ENCODE measurements at places on chromosomes 3 and 15.
A peak's percentile ranks its signal among the peaks of the same experiment; 100 is the strongest.

DNA sequence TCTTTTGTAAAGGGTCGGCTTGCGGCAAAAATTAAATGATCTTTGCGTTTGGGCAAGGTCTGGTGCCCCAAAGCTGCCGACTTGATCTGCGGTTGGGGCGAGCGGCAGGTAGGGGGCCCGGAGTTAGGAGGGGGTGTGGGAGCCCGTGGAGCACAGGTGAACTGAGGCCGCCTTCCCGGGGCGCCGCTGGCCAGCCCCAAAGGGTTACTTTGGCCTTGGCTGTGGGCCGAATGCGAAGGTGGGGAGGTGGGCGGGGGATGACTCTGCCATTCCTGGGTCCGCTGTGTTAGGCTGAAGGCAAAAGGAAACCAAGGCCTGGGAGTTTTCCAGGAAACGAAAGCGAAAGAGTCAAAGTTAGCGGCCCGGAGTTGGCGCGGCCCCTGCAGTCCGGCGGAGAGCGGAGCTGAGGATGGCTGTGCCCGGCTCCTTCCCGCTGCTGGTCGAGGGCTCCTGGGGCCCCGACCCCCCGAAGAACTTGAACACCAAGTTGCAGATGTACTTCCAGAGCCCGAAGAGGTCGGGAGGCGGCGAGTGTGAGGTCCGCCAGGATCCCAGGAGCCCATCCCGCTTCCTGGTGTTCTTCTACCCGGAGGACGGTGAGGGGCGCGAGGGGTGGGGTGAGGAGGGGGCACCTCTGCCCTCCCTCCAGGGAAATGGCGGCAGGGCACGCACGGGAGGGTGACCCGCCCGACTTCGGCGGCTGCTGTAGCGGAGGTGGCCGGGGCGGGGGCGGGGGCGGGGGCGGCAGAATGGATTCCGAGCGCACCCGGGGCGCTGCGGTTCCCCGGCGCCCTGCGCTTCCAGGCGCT lies at the start of gene PARP14:
Gene PARP14, plus strand, starts transcription at position 365 of the 809 bp plus-strand sequence. Its CDS starts 45 bp downstream, at position 410.
- DNase-seq = peak; percentile 80

- peak; percentile 90 for DNase-seq
Observed at GRCh38 chr15:60426870-60427508, 29.2 kb upstream of the ANXA2 start.

DNA sequence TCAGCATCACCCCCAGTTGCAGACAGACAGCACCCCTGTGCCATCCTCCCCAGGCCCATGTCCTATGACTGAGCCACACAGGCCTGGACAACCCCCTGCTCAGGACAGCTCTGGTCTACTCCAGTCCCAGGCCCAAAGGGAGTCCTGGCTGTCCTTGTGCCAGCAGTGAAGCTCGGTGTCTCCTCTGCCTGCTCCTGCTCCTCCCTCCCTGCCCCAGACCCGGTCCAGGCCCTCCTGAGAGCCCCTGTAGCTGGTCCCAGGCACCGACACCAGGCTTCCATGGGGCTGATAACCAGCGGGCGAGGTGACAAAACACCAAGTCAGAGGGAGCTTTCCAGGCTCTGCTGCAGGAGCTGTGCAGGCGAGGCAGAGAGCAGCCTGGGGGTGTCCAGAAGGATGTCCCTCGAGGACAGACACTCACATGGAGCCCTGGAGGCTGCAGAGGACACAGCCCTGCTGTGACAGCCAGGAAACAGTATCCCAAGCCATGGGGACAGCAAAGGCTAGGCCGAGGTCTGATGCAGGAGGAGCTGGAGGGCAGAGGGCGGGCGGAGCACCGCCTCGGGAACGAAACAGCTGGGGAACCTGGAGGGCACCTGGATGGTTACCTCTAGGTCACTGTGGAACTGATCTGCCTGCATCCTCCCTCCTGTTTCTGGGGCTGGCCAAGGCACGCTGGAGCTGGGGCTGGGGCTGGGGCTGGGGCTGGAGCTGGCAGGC lies 103.8 kb upstream of the PRR20G start:
- DNase-seq = no peak

GRCh38 chr3:64454179-64454578 lies 228.9 kb upstream of the PRICKLE2 start:
- peak; percentile 73 for DNase-seq

DNA sequence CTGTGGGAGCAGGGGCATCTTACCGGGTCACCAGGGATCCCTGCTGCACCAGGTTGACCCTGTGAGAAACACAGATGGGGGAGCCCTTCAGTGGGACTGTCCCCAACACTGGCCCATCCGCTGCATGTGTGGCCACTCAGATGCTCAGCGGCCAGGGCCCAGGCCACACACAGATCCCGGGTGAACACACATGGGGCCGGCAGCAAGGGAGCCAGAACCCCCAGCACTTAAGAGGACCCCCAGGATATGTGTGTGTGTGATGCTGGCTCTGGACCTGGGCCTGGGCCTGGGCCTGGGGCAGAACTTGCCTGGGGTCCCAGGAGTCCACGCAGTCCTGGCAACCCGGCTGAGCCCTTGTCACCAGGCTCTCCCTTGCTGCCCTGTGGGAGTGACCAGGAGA lies 4.9 kb upstream of the UCN2 start:
- DNase-seq = no peak

GRCh38 chr3:188134856-188135255 lies 19.1 kb upstream of the LPP start:
- no peak for DNase-seq

- no peak for DNase-seq
Observed at GRCh38 chr15:39417366-39418134, 163.3 kb upstream of the THBS1 start.

- DNase-seq = no peak
Observed at GRCh38 chr3:52539010-52539653, 2.7 kb downstream of the UQCC5 start.

GRCh38 chr3:53763353-53763752 lies 82.9 kb downstream of the CHDH start:
- DNase-seq = no peak

DNA sequence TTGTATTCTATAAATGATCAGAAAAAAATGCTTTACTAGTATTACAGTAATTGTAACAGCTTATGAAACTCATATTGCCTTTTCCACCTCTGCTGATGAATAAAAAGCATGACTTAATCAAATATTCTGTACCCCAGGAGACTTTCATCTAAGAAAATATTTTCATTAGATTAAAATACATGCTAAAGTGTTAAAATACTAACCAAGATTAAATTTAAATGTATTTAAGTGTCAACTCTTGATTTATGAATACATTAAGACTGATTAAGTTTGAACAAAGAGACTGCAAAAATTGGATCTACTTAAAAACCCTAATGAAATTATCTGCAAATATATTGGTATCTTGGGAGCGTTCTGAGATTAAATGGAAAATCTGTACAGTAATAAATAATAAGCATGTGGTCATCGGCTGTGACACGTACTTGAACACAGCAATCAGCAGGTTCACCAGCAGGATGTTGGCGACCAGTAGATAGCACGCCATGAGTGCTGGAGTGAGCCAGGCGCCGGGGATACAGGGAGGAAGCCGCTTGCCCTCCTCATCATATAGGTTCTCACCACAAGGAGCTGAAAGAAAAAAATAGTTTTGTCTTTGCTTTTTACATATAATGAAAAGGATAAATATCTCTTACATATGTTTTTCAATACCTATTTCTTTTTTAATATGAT lies 36.6 kb upstream of the MTMR10 start:
- DNase-seq = no peak

GRCh38 chr3:135582800-135583199 lies 382.7 kb upstream of the PPP2R3A start:
- DNase-seq = no peak

- no peak for DNase-seq
Observed at GRCh38 chr15:82710208-82710555, 507 bp upstream of the AP3B2 start.

- DNase-seq = no peak
Observed at GRCh38 chr3:100912976-100913545, 80.2 kb downstream of the ABI3BP start.

GRCh38 chr15:80660119-80660518 lies 35.0 kb upstream of the ABHD17C start:
- DNase-seq = peak; percentile 53

DNA sequence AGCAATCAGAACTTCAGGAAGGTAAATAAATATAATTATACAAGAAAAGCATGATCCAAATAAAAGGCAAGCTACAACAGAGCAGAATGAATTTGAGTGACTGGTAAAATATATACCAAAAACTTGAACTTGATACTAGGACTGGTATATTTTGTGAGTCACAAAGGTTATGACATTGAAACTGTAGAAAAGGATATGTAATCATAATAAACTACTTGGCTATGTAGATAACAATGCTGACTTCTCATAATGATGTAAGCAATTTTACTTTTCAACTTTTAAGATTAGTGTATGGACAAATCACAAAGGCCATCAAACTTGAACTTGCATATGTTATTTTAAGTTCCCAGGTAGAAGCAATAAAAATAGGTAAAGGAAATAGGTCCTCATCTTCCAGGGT lies 384.5 kb upstream of the NECTIN3 start:
- DNase-seq = no peak

GRCh38 chr15:36810656-36811449 lies 231.4 kb downstream of the CDIN1 start:
- DNase-seq = no peak

DNA sequence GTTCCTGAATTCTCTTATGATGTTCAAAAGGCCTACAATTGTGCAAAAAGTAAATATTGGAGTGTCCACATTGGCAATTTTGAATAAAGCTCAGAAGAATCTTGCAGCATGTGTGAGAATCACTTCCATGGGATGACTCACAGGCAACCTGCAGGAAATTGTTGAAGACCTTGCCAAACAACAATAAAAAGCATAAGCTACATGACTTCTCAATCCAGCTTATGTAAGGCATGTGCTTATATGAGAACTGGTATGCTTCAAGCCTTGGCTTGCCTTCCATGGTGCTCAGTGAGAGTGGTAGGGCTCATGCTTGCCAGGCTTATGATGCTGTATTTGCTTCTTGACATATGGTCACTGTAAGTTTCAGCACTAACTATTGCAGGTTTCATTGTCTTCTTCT lies 18.4 kb upstream of the BCHE start:
- no peak for DNase-seq

- DNase-seq = no peak
Observed at GRCh38 chr3:5464649-5465048, 277.1 kb downstream of the EDEM1 start.

DNA sequence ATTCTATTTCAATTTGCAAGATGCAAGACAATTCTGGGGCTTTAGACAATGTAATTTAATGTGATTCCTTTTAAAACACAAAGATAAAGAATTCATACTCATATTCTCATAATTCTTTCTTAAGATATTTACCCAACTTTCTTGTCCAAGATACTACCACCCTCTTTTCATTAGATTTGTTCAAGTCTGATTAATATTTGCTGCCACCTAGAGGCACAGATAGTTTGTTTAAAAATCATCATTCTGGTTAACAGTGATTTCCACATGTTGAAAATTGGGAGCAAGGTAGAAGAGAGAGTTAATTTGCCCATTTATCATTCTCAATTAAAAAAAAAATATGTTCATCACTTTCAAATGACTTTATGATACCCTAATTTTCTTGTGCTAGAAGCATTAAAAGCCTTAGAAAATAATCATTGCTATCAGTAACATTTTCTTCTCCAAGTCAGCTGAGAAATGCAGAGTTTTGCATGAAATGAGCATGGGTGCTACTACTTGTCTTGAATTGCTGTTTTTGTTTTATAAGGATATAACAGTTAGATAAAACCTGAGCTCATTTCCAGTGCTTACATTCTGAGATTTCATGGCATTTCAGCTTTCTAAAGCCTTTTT lies 11.6 kb downstream of the TAMM41 start:
- peak; percentile 34 for DNase-seq

GRCh38 chr3:39202094-39202493 lies 9.7 kb upstream of the XIRP1 start:
- no peak for DNase-seq

GRCh38 chr3:59820352-59820934 lies 770.6 kb upstream of the CFAP20DC start:
- DNase-seq = peak; percentile 52

GRCh38 chr3:122957707-122958689 lies 69.6 kb downstream of the SEMA5B start:
- no peak for DNase-seq

GRCh38 chr3:58508437-58508836 lies 16.5 kb downstream of the KCTD6 start:
- no peak for DNase-seq

- peak; percentile 27 for DNase-seq
Observed at GRCh38 chr3:51388286-51389029, 2.6 kb upstream of the RBM15B start.

DNA sequence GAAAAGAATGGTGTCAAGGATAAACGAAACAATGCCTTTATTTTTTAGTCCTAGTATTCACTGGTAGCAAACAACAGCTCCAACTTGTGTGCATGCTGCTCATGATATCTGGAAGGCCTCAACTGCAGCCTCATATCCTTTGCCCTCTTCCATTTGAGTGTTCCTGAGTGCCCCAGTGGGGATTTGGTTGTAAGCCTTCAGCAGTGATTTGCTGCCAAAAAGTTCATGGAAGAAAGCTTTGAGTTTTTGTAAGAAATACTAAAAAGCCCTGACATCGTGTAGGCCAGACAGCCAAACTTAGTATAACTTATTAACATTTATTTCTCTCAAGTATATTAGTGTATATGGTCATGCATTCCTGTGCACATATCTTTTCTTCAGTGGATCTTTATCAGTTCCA lies 30.0 kb downstream of the MFSD1 start:
- no peak for DNase-seq

- peak; percentile 74 for DNase-seq
Observed at GRCh38 chr15:51846463-51847230, 17.2 kb downstream of the TMOD3 start.

DNA sequence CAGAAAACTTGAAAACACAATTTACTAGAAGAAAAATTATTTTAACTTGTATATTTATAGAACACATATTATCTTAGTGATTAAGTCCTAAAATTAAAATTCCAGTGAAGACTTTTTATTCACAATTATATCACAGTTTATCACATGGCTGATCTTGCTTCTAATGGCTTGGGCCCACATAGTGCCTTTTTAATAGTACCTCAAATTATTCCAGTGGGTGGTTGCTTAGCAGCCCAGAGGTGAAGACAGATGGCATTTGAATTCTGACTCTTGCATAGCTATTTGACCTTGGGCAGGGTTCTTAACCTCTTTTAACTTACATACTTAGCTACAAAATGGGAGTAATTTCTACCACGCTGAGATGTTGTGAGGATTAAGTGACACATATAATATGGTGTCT lies 214.7 kb upstream of the SGO1 start:
- no peak for DNase-seq

DNA sequence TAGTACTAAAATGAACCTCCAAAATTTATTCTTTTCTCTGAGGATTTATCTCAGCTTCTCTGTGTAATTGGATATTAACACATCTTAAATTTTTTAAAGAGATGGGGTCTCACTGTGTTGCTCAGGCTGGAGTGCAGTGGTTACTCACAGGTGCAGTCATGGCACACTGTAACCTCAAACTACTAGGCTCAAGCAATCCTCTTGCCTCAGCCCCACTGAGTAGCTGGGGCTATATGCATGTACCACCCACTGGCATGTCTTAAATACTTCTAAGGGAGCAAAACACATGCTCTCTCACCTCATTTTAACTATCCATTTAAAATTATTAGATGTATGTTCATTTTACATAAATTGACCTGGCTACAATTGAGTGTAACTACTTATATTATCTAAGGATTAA lies 11.3 kb upstream of the TMEM87A start:
- DNase-seq = no peak
